ENCODE measurements at places on chromosomes 3 and 15.

- no peak for DNase-seq
Observed at GRCh38 chr3:192833177-192833890, 84.3 kb downstream of the MB21D2 start.

DNA sequence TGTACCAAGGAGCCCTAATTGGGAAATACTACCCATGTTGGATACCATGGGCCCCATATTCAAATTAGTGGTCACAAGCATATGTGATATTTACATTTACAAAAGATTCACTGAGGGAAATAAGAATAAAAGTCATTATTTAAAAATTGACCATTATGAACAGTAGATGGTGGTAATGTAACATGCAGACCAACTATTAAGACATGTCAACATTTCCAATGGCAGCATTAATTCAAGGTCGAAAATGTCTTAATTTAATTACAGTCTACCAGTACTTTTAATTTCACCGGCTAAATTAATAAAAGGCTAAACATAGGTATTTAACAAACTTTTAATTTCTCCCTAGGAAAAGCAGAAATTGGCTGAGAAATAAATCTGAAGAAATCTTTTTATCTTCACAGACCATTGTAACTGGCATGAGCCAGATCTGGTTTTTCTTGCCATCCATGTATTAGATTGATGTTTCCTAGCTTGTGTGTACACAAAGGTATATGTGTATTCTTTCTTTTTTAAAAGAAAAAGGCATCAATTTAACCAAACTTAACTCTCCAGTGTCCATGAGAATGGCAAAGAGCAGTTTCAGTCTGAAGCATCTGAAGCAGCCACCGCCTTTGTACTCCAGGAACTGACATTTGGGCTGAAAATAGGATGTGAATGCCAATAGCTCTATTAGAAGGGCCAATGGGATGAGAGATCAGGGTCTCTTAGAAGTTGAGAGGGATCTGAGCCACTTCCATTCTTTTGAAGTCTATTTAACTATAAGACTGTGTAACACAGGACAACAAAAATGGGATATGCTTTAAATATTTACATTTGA, 26.6 kb downstream of the NEK11 start:
- no peak for DNase-seq

GRCh38 chr3:2024713-2025112, 74.0 kb upstream of the CNTN4 start:
- no peak for DNase-seq

DNA sequence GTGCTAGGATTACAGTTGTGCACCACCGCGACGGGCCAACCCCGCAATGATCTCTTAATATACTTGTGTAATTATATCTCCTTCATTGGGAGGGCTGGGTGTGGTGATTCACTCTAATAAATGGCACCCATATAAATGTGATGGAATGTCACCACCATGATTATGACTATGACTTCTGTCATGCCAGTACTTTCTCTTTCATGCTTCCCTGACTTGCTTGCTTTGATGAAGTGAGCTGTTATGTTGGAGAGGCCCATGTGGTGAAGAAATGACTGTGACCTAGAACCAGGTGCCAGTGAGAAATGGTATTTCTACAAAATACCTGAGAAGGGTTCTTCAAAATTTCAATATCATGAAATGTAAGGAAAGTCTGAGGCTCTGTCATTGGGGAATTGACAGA, 24.4 kb upstream of the TP63 start:
- no peak for DNase-seq

GRCh38 chr3:52397676-52398399, 47.1 kb downstream of the SEMA3G start:
- DNase-seq = no peak

- DNase-seq = no peak
Observed at GRCh38 chr3:122918576-122919290, 108.8 kb downstream of the SEMA5B start.

- no peak for DNase-seq
Observed at GRCh38 chr15:39581242-39581792, 438 bp downstream of the THBS1 start.

DNA sequence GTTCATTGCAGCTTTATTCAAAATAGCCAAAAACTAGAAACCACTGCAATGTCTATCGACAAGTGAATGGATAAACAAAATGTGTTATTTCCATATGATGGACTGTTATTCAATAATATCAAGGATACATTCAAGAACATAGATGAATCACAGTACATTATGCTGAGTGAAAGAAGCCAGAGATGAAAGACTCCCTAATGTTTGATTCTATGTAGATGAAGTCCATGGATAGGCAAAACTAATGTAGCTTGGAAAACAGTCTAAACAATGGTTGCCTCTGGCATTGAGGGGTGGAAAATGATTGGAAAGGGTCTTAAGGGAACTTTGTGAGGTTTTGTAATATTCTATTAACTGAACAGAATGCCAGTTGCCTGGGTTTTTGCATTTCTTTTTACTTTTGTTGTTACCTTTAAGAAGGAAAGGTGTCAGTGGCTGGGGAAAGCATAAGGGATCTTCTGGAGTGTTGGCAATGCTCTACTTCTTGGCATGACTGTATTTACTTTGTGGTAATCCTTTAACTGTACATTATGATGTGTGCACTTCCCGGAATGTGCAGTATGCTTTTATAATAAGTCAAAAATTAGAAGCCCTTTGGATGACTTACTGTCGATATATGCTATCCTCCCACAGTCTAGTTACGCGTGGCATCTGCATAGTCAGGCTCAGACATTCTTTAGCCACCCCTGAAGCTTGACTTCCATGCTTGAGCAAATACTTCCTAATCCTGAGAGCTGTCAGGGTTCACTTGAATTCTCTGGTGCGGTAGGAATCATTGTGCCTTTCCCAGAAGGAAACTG, 20.5 kb upstream of the ATP10A start:
- DNase-seq = no peak

DNA sequence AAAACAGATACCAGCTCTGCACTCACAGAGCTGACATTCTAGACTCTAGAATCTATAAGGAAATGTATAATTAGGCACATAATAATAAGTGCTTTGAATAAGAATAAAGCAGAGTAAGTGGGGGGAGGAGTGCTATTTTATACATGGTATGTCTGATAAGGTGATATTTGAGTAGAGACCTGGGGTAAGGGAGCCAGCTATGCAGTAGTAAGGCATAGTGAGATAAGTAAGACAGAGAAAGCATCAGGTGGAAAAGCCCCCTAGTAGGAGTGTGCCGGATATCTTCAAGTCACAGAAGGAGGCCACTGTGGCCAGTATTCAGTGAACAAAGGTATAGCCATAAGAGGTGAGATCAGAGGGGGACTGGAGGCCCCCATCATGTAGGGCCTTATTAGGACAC, 3.0 kb downstream of the SS18L2 start:
- no peak for DNase-seq

DNA sequence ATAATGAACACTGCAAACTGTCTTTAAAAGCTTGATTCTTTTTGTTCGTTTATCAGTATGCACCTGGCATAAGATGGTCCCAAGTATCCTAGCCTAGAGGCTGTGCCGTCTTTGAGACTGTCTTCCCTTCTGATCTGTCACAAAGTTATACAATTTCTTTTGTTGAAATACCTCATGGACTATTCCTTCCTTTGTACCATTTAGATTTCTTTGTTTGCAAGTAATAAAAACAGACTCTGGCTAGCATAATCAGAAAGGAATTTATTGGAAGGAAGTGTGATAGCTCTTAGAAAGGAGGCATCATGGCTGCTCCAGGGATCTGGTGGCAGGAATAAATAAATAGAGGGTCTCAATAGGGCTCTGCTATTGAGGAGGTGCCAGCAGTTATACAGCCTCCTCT, 280.4 kb downstream of the SLC9A9 start:
- no peak for DNase-seq

GRCh38 chr15:75368689-75369239, 357 bp upstream of the MAN2C1 start:
- no peak for DNase-seq

GRCh38 chr15:55993804-55994560, 570 bp upstream of the NEDD4 start:
- no peak for DNase-seq

- no peak for DNase-seq
Observed at GRCh38 chr3:115644391-115644790, 21.1 kb downstream of the GAP43 start.

DNA sequence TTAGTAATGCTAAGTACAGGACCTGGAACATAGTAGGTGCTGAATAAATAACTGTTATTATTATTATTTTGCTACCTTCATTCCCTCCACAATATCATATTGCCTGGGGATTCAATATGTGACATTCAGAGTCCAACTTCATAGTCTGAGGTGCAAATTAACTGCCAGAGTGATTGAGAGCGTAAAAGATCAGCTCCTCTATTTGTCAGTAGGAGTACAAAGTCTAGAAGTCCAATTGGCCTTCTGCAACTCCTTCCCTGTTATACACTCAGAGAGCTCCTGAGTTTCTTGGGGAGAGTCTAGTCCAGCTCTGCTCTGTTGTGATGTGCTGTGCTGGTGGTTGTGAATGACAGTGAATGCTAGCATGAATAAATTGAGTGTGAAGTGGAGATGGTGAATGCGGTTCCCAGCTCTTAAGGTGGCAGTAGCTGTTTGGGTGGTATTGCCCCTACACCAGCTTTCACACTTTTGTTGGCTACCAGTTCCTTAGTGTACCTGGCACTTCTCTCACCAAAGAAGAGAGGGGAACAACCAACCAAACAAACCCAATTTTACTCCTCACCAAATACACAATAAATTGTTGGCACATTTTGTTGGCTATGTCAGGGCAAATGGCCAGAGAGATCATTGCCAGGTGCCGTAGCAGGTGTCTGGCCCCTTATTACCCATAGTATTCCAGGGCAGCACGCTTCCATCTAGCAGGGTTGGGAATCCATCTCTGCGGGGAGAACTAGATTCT, 270.1 kb upstream of the TBL1XR1 start:
- DNase-seq = no peak

- no peak for DNase-seq
Observed at GRCh38 chr3:18827664-18828063, 320.6 kb upstream of the KCNH8 start.

DNA sequence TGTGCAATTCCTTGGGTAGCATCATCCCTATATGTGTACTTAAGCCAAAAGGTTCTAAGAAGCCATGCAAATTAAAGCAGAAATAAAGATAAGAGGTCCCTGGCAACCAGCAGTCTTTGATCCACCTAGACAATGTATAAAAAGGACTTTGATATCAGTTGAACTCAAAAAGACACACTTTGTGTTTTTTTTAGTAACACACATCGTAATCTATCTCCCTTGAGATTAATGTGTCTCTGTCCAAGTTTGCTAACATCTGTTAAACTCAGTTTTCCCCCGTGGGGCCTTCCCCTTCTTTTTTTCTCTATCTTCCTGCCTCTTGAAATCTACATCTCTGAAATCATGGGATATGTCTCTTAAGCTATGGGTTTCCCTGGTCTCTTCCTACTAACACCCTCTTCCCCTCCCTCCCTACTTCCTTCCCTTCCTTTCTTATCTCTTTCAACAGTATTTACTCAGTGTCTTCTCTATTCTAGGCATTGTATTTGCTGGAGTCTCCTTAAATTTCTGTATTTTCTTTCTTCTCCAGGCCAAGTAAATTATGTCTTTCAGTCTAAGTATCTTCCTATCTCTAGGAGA, 27.7 kb downstream of the ALDH1A2 start:
- no peak for DNase-seq

GRCh38 chr3:157333551-157333991, 103.1 kb upstream of the PTX3 start:
- DNase-seq = no peak

GRCh38 chr3:176428552-176428951, 768.7 kb downstream of the TBL1XR1 start:
- no peak for DNase-seq

DNA sequence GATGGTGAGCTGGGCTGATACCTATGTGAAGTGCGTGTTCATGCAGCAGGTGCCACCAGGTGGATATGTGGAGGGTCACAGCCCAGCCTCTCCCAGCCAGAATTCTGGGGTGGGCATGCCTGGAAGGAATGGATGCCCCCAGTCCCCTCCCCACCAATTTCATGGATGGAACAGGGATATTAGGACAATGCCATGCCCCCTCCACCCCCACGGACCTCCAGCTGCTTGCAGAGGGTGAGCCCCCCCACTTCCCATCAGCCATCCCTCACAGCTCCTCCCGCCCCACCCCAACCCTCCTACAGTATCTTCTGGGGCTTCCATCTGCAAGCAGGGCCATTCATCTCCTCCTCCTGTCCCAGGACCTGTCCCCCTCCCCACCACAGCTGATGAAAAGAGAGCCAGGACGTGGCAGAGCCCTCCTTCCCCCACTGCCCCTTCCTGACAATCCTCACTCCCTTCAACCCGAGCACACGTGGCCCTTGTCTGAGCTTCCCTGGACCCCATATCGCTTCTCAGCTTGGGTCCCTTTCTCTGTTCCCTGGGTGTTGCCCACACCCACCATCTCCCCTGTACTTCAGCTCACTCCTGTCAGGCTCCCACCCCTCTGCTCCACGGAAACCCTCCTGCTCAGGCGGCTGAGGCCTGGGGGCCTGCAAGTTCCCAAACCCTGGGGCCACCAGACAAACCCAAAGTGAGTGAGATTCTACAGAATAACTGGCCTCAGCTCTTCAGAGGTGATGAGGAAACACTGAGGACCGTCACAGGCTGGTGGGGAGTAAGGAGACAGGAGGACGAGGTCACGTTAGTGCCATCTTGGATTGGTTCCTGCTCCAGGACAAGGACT, 2.8 kb upstream of the SEMA3G start:
- DNase-seq = no peak

GRCh38 chr15:74833376-74834107, 7.1 kb downstream of the CPLX3 start:
- DNase-seq = no peak

DNA sequence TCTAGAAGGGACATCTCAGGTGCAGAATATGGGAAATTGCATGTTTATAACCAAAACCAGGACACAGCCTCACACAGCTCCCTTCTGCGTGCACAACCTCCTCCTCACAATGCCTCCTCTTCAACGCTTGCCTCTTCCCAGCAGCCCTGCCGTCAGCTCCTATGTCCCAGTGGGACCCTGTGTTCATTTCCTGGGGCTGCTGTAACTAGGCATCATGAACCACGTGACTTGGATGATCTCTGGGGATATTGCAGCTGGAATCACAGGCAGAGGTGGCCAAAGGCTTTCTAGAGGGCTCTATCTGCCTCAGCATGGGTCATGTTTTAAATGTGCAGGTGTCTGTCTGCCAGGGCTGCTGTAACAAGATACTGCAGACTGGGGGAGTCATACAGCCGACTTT, 375.3 kb downstream of the OCA2 start:
- no peak for DNase-seq

DNA sequence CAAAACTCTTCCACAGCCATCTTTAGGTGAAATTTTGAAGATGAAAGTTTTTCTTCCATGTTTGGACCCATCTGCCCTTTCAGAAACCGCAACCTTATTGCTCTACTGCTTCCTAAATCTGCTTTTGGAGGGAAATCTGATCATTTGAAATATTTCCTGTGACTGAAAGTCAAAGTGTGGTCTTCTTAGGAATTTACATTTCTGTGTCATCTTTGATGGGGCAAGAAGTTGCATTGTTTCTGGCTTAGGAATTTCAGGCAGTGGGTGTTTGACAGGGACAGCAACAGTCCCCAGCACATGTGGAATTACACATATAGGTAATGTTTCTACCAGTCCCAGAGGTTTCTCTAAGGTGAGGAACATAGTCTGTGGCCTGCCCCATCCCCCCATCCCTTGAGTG, 5.3 kb upstream of the TYRO3 start:
- DNase-seq = no peak

Measured in cortex of kidney (tissue), 1 donor.